ENCODE measurements at places on chromosomes 11 and 22.

- no peak for DNase-seq
Measured at GRCh38 chr11:133818302-133818701, 27.0 kb downstream of the SPATA19 start.

DNA sequence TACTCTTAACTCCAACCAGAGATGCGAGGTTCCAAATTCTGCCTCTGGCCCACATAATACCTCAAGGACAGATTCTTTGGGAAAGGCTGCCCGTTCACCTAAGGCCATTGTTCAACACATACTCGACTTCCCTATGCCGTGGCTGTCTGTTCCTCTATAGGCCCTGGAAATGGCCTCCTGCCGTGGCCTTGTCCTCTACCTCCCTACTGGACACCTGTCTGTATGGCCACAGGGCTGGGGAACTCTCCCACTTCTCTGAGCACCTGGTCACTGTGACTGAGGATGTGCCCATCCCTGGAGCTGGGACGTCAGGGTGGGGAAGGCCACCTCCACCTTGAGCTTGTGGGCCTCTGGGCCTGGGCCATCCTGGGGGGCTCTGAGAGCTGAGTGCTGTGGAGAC lies 340.5 kb upstream of the B3GAT1 start:
- no peak for DNase-seq

DNA sequence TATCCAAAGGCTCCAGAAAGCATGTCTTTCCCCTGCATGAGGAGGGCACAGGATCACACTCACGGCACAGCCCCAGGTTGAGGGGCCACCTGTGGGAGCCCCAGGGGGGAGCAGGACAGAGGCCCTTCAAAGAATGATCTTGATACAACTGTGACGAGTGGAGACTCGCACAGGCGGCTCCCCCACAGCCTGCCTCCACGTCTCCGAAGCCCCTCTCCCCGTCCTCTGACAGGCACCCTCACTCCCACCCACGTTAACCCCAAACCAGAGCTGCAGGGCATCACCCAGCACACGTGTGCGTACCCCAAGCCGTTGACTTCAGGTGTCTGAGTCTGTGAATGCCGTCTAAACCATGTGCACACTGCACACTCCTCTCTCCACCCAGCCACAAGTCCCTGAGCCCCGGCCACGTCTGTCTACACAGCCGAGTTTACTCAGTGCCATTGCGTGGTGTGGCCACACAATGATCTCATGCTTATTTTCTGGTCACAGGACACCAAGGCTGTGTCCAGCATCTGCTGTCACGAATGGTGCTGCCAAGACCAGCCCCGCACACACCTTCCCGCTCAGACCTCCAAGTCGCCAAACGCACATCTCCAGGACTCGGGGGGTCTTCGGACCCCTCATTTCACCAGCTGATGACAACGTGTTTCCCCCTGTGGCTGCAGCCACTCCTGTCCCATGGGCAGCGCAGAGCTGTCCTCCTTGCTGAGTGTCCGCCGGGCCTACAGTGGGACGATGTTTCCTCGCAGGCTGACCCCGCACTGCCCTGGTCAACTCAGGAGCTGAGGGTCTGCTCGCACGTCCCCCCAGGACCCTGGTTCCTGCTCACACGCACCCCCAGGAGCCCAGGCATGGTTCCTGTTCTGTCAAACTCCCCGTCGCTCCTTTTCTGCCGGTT lies 251.2 kb downstream of the BRD1 start:
- DNase-seq = no peak

DNA sequence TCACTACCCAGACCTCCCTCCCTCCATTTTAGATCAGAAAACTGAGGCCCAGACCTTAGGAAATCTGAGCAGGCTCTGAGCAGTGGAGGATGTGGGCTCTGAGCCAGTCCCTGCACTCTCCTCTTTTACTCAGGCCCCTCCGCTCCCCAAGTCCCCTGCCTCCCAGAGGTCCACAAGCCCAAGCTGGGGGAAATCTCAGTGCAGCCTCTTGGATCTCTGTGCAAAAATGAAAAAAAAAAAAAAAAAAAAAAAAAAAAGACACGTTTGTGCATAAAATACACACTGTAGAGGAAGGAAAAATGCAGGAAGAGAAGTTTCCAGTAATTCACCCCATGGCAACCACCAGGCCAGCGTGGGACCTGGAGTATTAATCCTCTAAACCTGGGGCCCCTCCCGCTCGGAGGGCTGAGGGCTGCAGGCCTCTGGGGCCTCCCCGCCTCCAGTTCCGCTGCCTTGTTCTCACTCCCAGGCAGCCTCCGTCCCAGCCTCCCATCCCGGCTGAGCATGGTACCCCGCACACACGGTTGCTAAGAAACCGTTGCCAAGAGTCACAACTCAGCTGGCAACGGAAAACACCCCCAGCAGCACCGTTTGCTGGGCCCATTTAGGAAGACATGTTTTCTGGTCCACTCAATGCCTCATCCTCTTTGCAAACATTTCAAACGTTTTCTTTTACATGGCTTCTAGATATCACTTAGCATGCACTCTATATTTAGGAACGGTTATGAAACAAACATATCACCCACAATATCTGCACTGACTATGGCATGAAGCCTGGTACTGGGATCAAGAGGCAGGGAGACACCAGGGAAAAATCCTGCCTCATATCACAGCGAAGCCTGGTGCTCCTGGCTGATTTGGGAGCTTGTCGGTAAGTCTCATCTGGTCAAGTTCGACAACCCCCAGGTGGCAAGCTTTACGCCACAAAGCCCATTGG lies 227.5 kb downstream of the CTTN start:
- DNase-seq = no peak

- DNase-seq = no peak
Measured at GRCh38 chr11:33868647-33869461, 23.0 kb downstream of the LMO2 start.
